ENCODE measurements at places on chromosomes 4 and X.

DNA sequence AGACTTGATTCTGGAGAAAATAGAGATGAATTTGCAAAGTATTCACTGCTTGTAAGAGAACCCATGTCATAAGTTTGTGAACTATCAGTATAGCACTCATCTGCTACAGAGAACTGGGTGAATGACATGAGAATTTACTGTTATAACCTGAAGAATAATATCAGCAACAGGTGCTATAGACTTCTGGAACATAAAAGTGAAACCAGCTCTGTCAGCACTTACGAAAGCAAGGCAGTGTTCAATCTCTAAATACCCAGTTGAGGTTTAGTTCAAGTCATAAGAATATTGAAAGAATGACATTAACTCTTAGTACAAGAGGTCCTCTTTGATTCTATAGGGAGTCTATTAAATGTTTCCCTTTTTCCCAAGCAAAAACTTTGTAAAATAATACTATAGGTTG, 232.9 kb upstream of the ANKRD50 start:
- DNase-seq: no peak

DNA sequence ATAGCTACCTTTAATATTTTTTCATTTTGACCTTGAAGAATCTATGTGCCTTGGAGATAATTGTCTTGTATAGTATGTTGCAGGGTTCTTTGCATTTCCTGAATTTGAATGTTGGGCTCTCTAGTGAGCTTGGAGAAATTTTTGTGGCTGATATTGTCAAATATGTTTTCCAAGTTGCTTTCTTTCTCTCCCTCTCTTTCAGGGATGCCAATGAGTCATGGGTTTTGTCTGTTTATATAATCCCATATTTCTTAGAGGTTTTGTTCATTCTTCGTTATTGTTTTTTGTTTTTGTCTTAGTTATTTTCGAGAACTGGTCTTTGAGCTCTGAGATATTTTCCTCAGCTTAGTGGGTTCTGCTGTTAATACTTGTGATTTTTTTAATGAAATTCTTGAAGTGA, 20.7 kb downstream of the RAB40AL start:
- no peak for DNase-seq

GRCh38 chr4:140689623-140690022, 66.6 kb downstream of the TBC1D9 start:
- DNase-seq: no peak

GRCh38 chr4:8857766-8858700, 13.6 kb downstream of the HMX1 start:
- DNase-seq: no peak

GRCh38 chr4:19693936-19694570, 557.7 kb upstream of the SLIT2 start:
- no peak for DNase-seq

DNA sequence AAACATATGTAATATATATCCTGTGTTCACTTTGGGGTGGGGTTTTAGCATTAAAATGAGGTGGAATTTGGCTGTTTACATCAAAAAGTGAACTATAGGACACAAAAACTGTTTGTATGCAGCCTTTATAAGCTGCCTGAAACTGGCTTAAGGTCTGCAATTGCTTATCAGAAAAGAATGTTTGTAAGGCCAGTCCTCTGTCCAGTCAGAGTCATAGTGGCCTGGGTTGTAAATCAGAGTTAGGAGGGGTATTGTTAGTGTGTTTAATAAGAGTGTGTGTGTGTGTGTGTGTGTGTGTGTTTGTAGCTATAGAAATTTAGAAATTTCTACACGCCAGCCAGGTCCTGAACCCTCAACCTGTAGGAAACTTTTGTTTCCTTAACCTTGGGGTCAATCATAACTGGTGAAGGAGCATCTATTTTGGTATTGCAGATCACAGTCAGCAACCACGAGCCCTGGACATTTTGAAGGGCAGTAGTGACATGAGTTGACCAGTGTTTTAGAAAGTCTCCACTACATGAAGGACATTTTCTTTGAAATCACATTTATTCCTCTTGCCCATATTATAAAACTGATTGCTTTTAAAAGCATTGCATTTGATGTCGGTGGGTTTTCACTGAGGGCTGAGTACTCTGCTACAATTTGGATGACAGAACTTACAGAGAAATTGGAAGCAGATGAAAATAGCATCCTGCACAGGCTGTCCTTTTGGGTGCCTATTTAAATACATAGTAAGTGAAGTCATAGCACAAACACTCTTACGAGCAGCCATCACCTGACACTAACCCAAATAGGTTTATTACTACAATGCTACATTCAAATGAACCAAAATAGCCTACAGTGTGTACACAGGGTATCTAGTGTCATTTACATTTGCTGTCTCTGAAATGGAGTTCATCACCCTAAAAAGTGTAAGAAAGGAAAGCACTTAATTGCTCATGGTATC, 11.2 kb upstream of the TMEM154 start:
- DNase-seq: no peak

GRCh38 chr4:8582436-8582835, 2.2 kb downstream of the GPR78 start:
- DNase-seq: no peak

DNA sequence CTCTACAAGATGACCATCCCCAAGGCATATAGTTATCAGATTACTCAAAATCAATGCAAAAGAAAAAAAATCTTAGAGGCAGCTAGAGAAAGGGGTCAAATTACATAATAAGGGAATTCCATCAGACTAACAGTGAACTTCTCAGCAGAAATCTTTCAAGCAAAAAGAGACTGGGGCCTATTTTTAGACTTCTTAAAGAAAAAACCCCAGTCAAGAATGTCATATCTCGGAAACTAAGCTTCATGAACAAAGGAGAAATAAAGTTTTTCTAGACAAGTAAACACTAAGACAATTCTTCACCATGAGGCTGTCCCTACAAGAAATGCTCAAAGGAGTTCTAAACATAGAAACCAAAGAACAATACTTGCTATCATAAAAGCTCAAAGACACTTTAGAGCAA, 51.7 kb downstream of the RAB28 start:
- no peak for DNase-seq

- no peak for DNase-seq
These were observed 33.4 kb upstream of the FAM47B start for GRCh38 chrX:34909151-34909550.

DNA sequence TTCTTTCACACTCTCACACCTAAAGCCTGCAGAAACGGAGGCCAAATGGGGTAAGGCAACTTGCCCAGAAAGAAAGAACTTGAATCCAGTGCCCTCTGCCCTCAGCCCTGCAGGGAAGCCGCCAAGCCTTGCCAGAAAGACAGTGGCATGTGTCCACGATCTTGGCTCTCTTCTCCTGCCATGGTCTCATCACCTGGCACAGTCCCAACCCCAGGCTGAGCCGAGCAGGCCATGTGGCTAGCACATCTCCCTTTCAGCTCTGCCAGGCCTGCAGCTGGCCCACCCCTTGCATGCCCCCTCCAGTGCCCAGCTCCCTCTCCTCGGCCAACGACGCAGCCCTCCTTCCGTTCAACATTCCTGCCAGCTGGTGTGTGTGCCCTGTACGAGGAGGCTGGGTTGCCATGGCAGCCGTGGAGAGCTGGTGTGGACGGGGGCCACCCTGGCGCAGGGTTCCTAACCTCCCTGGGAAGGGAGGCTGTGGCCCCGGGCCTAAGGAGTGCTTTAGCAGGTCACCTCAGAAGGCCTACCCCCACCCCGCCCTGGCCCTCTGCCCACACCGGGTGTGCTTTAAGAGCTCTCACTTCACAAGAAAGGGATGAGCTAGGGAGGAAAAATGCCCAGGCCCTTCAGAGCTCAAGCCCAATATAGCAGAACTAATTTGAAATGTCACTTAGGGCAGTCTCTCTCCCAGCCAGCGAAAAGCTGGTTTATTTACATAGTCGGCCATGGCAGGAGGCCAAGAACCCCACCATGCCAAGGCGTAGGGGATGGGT, 73.0 kb upstream of the PJA1 start:
- no peak for DNase-seq

DNA sequence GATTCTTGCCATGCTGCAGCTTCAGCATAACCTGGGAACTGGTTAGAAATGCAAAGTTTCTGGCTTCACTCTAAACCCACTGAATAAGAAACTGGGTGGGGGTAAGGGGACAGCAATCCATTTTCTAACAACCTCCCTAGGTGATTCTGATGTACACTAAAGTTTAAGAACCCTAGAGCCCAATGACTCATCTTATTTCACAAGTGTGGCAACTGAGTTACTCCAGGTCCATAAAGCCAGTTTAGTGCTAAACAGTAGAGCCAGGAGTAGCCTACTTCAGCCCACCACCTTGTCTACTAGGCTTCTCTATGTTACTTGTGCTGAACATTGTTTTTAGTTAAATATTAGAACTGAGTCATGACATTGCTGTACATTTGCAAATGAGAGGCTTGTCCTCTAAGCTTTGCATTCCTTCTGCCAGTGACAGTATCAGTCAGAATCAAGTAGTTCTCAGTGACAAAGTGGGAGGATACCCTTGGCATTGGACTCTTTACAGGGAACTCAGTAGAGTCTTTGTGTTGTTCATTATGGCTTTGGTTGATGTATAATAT, 518.0 kb downstream of the RPA4 start:
- no peak for DNase-seq

DNA sequence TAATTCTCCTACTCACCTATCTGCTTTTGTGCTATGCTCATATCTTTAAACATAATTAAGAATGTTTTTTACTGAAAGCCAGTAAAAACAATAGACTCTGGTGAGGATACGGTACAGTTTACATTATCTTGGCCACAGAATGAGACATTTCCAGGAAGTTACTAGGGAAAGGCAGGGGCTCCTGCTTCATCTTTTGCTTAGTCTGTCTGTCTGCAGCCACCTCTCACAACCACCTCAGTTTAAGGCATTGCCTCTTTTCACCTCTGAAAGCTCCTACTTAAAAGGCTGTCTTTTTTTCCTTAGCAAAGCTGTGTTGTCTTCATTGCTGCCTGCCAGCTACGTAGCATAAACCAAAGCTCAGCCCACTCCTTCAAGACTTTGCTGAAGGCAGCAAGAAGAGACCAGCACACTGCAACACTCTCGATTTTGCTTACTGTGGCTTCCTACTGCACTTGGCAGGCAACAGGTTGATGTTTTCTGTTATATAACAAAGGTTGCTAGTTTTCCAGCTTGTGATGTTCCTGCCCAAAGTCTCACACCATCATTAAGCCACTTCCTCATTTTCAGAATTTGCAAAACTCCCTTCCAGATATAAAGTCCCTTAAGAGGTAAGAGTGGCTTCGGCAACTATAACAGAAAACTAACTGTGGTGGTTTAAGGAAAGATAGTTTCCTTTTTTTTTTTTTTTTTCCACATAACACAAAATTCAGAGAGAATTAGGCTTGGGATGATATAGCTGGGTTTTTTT, 432.9 kb downstream of the GRXCR1 start:
- DNase-seq: no peak

GRCh38 chr4:15354371-15355297, 73.2 kb upstream of the C1QTNF7 start:
- DNase-seq: no peak

GRCh38 chr4:124343661-124344171, 368.8 kb downstream of the ANKRD50 start:
- no peak for DNase-seq

DNA sequence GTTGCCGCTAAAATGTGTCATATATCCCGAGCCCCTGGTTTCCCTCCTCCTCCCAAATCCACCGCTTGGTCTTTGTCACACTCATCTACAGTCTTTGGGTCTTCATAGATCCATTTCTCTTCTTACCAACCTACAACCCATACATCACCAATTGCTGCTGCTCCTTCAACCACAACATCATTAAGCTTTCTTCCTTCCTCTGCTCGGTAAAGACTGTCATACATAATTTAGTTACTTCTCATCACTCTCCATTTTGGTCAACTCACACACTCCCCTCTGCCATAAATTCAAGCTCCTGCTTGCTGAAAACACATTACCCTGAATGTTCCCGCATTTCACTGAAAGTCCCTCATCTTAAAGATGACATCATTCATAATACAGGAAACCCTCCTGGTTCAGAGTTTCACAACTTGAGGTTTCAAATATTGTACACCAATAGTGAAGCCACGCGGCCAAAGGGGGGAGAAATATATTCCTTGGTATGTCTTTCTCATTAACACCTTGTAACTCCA, 1.7 kb upstream of the DCTD start:
- DNase-seq: no peak

Data from stimulated activated CD8-positive, alpha-beta memory T cell treated with anti-CD3 and anti-CD28 coated beads, Interleukin-15, amount 100 ng/mL, for 1 hour (primary cell).